CD4-positive, alpha-beta T cell treated with Interferon alpha-2 for 1 hour (primary cell): ENCODE measurements at places on chromosomes 6 and 20.

DNA sequence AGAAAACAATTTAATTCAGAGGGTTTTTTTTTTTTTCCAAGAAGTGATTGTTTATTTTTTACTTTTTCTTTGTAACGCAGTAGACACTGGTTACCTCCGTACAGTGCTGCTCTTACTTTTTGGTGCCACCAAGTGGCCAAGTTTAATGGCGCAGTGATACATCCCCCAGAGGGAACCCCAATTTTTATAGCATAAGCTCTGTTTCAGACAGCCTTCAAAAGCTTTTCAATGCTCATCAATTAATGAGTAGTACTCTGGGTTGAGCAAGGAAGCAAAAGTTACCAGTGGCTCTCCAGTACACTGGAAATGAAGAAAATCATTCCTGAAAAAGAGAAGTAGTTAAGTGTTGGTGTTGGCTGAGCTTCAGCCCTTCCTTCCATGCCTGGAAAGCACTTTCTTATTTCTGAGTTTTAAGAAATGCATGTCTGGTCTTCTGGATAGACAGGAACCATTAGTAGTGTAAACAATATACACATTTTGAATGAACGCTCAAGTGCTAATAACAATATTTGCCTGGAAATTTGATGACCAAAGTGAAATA, 129.1 kb upstream of the SMLR1 start:
- DNase-seq, result peak; percentile 68

GRCh38 chr20:2469991-2470422, 582 bp downstream of the SNRPB start:
- DNase-seq, result peak; percentile 65

DNA sequence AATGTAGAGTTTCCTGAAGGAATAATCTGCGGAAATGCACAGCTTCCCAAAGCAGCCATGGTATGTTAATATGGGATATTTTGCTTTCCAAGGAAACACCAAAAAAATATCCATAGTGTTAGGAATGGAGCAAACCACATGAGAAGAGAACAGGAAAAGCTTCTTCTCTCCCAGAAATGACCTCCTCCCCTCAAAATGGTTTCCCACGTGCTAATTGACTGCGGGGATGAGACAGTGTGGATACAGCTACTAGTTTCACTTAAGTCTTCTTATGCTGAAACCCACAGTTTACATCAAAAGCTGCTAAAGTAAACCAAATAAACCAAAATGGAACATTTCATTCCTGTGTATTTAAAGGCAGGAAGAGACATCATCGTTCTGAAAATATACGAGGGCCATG, 69.4 kb downstream of the FYN start:
- no peak for DNase-seq

DNA sequence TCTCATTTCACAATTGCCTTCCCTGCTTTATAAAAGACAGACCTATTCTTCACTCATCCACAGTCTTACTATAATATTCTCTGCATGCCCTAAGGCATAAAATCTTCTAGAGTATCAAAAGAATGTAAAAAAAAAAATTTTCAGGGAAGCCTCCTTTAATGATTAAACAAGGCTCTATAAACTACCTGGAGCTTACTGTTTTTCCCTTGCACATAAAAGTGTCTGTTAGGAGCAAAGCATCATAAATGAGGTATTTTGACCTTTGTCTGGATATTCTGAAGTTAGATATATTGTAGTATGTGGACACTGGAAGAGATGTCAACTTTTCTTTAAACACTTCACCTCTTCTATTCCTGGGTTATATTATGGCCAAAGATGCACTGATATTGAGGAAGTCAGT, 97.5 kb downstream of the ARHGAP18 start:
- DNase-seq, result no peak

DNA sequence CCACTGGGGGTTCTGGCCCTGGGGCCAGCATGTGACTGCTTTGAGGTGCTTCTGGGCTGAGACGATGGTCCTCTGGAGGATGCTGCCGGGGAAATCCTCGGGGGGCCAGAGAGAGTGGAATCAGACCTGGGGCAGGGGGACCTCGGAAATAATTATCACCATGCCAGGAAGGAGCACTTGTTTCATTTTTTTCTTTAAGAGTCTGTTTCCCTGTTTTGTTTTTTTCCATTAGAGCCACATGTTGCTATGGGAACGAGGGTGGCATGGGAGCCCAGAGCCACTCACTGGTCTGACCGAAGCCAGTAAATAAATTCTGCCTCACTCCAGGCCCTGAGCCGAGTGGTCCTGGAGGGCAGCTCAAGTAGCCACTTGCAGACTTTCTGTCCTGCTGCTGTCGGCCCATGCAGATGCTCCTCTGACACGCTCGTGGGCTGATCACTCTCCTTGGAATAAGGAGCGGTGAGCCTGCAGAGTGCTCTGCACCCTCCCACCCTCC, 365.1 kb downstream of the ZFAND3 start:
- DNase-seq, result no peak

DNA sequence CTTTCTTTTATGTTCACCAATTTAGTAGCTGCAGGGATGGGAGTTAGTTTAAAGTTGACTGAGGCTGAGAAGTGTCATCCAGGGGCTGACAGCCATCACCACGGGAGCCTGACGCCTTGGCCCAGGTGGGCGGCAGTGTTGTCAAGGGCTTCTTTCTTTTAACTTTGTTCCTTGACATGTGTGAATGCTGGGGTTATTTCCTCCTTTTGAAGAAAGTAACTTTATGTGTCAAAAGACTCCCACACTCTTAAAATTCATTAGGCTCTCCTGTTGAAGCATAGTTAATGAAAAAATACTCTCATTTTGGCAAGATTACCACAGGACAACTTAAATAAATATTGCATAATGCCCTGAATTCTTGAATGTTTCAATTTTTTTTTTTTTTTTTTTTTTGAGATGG, 50.0 kb downstream of the SASH1 start:
- DNase-seq, result no peak

DNA sequence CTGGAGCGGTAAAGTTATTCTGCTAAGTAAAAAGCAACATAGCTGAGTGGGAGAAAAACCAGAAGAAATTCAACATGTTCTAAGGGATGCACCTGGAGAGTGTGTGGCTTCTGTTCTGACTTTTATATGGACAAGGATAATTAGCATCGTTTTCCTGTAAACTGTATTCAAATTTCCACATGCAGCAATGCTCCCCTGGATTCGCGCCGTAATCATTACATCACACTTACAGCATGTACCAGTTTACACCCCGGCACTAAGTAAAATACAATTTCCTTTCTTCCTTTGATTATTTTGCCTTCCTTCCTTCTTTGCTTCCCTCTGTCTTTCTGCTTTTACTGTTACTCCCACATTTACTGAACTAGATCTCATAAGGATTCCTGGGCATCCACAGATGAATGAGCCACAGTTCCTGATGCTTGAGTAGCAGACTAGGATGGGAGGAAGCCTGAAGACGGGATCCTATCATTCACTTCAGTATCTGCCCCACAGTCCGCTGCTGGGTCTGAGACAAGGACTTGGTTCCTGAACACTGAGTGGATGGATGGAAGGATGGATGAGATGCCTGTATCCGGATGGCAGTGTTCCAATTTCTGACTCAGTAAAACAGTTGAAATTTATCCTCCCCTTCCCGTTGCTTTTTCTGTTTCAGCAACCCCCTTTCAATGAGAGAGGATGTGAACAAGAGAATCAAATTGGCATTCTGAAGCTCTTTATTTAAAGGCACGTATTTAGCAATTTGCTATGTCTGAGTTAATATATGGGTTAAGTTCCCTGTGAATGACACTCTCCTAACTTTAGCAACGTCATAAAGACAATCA, 174.6 kb downstream of the GJA10 start:
- no peak for DNase-seq
